GM04504 (cell line): ENCODE measurements at places on chromosomes 5 and 9.

DNA sequence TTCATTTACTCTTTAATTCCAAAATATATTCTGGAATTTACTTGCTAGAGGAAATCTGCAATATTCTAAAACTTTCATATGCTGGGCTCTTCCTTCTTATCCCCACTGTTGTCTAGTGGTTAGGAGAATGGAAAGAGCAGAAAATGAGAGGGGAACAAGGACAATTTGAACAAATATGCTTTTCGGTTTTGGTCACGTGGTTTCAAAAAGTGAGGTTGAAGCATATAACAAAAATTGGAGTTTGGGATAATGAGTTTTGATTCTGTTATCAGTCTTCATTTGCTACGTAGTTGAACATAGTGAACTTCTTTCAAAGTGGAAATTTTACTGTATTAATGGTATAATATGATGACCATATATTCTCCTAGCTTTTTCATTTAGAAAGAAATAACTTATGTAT lies 71.5 kb downstream of the CAMK4 start:
- no peak for DNase-seq

GRCh38 chr9:73154722-73155121 lies 3.1 kb downstream of the ANXA1 start:
- DNase-seq: no peak

GRCh38 chr9:133403766-133404453 lies 13.9 kb downstream of the REXO4 start:
- no peak for DNase-seq

GRCh38 chr5:75433814-75434506 lies 77.5 kb downstream of the CERT1 start:
- DNase-seq: no peak

DNA sequence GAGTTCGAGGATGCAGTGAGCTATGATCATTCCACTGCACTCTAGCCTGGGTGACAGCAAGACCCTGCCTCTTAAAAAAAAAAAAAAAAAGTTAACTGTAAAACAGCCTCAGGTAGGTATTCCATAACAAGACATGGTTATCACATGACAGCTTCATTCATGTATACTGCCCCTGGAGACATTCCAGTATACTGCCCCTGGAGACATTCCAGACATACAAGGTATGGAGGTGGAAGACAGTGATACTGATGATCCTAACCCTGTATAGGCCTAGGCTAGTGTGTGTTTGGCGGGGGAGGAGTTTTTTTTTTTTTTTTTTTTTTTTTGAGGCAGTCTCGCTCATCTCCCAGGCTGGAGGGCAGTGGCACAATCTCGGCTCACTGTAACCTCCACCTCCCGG lies 105.5 kb downstream of the RICTOR start:
- no peak for DNase-seq

DNA sequence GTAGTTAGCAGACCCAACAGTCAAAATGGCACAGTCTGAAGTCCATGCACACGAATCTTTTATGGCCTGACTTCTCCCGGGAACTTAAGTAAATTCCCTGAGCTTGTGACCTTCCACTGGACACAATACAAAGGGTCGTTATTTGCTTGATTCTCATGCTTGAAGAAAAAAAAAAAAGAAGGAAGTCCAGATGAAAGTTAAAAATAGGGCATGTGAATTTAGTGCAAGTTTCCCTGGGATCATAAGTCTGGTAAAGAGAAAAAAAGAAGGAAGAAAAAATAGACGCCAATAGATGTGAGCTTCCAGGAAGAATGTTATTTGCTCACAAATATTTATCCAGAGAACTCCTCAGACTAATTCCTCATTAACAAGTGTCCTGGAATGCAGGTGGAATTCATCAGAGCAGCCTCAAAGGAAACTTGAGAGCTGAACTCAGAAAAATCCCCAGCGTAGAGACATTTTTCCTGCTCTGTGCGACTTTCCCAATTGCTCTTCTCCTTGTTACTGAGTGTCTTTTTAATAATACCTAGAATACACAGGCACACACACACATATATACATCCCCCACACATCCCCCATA lies 616.3 kb downstream of the EBF1 start:
- DNase-seq: no peak
